ENCODE measurements at places on chromosomes 3 and 15.

DNA sequence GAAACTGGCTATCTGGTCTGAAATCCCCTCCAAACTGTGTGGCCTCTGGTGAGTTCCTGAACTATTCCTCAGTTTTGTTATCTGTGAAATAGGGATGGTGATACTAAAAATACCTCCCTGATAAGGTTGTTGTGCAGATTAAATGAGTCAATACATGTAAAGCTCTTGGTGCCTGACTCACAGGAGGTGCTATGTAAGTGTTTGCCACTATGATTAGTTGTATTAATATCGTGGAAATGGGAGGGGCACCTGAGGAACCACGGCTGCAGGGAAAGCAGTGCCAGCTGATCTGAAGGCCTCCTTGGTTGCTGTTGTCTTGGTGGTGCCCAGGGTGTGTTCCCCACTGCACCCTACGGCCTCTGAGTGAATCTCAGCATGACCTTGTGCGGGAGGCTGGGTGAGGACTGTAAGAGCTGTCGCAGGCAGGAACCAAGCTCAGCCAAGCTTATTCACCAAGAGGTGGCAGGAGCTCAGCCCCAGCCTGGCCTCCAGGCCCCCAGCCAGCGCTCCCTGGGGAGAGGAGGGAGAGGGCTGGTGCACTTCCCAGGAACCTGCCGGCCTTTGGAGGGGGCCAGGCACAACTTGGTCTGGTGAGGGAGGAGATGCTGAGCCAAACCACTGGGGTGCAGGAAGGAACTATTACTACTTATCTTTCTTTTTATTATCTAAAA is 44.8 kb upstream of the CCDC174 start:
- DNase-seq = no peak

DNA sequence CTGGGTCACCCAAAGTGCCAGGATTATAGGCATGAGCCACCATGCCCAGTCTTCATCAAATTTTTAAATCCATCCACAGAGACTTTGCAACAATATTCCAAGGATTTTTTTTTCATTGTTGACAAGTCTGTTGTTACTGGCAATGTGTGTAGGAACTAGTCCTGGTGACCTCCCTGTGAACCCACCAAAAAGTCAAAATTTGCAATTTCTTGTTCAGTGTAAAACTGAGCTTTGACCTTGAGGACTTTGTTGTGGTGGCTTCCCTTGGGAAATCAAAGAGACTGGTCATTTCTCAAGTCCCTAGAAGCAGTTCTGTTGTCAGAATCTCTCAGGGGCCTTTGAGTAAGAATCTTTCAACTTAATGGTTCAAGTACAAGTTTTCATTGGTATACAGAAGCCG is 36.9 kb upstream of the COL8A1 start:
- DNase-seq = no peak

DNA sequence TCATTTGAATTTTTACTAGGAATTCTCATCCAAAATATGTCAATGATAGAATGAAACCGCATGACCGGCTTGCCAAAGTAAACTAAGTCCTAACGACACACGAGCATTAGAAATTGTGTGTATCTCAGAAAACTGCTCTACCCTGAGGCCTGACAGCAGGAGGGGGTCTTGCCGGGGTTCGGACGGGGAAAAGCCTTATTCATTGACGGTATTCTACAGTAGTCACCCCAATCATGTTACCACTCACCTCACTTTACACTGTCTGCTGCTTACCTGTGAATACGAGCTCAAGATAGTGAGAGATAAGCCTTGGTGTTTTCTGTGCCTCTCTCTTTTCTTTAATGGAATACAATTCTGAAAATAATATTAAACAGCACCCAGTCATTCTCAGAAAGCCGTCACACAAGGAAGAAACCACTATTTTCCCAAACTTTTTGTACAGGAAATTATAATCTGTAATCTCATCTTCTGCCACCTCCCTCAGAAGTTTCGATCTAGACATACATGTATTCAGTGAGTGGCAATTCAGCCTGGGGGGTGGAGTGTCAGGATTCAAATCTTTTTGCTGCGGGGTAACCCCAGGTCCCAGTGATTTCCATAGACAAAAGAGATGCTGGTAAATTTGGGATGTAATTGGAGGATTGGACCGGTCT is 492 bp upstream of the FAM43A start:
- no peak for DNase-seq

DNA sequence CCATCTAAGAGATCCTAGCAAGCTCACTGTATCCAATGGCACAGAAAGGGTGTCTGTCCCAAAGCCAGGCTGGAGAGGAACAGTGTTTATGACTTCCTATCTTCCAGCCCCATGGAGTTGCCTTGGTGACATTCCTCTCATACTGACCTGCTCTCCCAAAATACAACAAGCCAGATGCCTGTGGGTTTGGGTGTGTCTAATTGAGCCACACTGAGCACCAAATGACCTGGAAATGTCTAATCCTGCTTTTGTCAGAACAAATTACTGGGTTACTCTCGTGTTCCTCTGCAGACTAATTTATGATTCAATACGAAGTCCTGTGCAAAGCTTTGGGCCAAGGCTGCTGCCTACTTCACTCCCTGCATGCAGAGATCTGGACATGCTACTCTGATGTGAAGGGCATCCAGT is 98.1 kb upstream of the STRIT1 start:
- DNase-seq = peak; percentile 68

DNA sequence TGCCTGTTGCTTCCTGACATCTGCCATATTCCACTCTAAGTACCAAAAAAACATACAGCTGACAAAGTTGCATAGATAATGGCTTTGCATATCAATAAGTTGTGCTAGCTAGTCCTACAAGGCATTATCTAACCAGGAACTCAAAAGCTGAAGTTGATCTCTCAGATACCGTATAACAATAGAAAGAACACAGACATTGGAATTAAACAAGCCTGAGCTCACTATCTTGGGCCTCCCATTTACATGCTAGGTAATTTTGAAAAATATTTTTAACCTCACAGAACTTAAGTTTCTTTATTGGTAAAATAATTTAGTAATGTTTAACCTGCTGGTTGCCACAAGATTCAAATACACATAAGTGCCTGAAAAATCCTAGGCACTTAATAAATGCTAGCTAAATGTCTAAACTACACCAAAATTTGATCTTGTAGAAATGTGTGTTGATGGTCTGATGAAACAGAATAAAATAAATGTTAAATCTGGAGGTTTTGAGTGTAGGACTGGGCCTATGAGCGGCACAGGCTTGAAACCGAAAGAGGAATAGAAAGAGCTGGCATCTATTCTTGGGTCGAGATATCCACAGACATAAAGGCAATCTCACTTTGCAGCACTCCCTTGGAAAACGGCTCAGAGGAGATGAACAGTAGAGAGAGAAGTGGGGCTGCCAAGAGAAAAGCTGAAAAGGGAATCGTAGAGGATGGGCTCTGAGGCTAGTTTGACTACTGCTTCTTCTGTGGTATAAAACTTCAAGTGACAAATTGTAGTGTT is 29.9 kb upstream of the TTC14 start:
- no peak for DNase-seq

- no peak for DNase-seq
Measured at GRCh38 chr15:73176598-73176997, 124.3 kb downstream of the NEO1 start.

DNA sequence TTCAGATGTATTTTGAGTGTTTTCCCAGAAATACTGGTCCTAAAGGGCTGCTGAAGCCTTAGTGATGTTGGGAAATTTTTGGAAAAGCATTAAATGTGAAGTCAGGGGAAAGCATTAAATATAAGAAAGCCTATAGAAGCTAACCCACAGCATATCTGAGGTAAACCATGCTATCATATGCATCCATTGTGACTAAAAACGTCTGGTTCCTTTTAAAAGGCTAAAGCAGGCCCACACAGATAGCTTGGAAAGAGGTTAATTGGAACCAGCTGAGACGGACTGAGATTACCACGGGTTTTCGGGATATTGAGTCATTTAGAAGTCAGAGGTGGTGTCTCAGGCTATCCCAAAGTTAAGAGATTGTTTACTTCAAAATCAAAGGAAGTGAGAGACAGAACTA is 78.2 kb downstream of the CYP19A1 start:
- no peak for DNase-seq

- no peak for DNase-seq
Measured at GRCh38 chr3:9194509-9195184, 54.8 kb downstream of the SRGAP3 start.

GRCh38 chr3:184156522-184156955 is 1.4 kb downstream of the DVL3 start:
- no peak for DNase-seq

- DNase-seq = no peak
Measured at GRCh38 chr15:101406036-101406435, 83.5 kb downstream of the PCSK6 start.

GRCh38 chr3:189602471-189602870 is 28.7 kb upstream of the TP63 start:
- no peak for DNase-seq

- DNase-seq = no peak
Measured at GRCh38 chr3:157746391-157746790, 243.2 kb upstream of the VEPH1 start.

GRCh38 chr15:100596792-100597191 is 5.2 kb downstream of the LINS1 start:
- DNase-seq = no peak

DNA sequence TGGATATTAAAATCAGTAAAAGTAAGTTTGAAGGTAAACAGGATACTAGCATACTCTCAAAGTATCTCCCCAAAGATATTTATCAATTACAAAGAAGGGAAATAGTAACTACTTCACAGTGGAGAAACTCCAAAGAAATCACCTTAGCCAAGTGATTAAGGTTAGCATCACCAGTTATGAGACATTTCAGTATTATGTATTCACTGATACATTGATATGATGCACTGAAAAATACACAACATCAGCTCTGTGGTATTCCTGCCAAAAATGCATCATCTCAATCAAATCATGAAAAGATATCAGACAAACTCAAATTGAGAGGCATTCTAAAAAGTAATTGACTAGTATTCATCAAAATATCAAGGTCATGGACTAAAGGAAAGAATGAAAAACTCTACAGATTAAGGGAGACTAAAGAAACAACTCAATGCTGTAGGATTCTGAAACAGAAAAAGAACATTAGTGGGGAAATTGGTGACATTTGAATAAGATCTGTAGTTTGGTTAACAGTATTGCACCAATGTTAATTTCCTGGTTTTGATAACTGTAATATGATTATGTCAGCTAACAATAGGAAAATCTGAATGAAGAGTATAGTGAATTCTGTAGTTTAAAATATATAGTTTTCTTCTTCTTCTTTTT is 215.4 kb downstream of the UACA start:
- DNase-seq = no peak

DNA sequence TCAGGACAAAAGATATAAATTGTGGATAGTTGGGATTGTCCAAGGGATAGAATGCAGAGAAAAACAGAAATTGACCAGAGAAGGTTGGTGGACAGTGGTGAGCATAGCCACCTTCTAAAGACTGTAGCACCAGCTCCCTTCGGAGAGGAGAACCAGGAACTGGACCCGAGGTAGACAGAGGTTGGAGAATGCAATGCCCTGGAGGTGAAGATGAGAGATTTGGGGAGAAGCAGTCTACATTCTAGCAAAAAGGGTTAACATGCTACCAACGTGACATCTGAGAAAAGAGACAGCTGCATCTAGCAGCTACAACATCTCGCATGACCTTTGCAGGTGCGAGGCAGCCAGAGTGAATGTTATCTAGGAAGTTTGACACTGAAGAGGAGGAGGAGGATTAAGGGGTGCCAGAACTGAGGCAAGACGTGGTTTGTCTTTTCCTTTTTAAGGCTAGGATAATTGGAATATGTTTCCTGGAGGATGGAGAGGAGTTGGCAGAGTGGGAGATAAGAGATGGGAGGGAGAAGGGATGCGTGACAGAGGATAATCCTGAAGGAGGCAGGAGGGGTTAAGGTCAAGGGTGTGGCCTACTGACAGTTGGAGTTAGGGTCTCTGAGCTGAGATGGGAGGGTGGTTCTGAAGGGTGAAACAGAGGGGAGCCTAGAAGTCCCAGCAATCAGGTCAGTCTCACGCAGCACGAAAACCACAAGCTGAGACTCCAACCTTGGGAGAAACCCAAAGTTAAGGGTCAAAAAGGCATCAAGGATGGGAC is 103.7 kb upstream of the NR2E3 start:
- DNase-seq = no peak

DNA sequence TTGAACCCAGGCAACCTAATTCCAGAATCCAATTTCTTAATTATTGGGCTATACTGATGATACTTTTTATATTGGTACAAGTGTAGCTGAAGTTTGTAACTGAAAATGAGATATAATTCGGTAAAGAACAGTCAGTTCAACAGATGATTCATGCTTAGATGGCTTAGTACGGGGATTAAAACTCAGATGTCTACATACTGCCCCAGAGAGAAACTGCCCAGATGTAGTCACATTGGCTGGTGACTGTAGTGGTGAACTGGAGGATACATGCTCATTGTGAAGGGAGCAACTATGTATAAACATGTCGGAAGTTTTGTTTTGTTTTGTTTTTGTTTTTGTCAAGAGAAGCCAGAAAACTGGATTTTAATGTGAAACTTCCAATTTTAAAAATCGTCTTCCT is 179.6 kb downstream of the ADAMTSL3 start:
- DNase-seq = no peak

GRCh38 chr3:193996641-193997089 is 139.3 kb upstream of the HES1 start:
- no peak for DNase-seq

- no peak for DNase-seq
Measured at GRCh38 chr3:85652360-85652759, 693.6 kb downstream of the CADM2 start.

- DNase-seq = no peak
Measured at GRCh38 chr15:58528188-58528870, 96.5 kb downstream of the LIPC start.

GRCh38 chr15:89542369-89542768 is 32.9 kb upstream of the TICRR start:
- no peak for DNase-seq

DNA sequence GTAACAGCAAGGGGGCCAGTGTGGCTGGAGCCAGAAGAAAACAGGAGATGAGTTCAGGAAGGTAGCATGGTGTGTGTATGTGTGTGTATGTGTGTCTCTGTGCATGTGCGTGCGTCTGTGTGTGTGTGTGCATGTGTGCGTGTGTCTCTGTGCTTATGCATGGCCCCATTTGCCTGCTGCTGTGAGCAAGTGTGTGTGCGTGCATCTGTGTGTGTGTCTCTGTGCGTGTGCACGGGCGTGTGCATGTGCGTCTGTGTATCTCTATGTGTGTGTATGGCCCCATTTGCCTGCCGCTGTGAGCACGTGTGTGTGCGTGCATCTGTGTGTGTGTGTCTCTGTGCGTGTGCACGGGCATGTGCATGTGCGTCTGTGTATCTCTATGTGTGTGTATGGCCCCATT is 7.1 kb upstream of the EEFSEC start:
- DNase-seq = no peak

- DNase-seq = no peak
Measured at GRCh38 chr3:186173224-186173815, 64.4 kb upstream of the ETV5 start.

GRCh38 chr3:35971686-35972085 is 332.4 kb downstream of the ARPP21 start:
- DNase-seq = no peak

- peak; percentile 62 for DNase-seq
Measured at GRCh38 chr3:11288786-11289637, 16.8 kb downstream of the ATG7 start.

- DNase-seq = no peak
Measured at GRCh38 chr3:134640872-134641470, 9.9 kb downstream of the KY start.

- no peak for DNase-seq
Measured at GRCh38 chr15:92418864-92419263, 25.2 kb downstream of the ST8SIA2 start.

- DNase-seq = no peak
Measured at GRCh38 chr3:13479332-13479581, 849 bp upstream of the HDAC11 start.

Measured in tibial nerve (tissue), 4 donors.